ENCODE measurements at places on chromosomes 5 and 9.

DNA sequence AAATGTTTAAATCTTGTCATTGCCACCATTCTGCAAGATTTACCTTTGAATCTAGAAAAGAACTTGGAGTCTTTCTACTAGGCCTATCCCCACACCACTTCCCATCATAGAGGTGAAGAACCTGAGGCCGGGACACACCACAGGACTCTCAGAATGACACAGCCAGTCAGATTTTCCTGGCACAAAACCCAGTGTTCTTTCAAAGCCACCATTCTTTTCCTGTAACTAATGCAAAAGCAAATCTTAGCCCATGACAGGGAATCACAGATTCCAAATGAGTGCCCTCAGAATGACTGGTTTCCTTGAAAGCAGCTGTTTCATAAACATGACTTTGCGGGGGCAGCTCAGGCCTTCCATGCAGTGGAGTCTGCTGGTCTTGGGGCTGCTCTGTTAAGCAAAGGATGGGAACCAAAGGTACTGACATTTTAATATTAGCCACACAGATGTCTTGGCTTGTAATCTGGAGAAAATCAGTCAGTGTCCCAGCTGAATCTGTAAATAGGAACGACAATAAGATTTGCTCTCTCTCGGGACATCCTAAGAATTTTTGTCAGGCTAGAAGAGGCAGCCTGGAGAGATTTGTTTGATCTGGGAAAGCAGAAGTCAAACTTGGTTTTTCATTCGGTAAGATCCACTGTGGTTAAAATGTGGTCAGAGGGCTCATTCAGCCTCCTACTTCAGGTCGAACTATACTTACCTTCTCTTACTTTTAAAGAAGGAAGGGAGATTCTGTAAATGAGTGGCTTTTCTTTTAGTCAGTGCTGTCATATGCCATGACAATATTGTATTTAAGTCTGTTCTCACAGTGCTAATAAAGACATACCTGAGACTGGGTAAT is 115.1 kb downstream of the PALM2AKAP2 start:
- DNase-seq, result no peak

DNA sequence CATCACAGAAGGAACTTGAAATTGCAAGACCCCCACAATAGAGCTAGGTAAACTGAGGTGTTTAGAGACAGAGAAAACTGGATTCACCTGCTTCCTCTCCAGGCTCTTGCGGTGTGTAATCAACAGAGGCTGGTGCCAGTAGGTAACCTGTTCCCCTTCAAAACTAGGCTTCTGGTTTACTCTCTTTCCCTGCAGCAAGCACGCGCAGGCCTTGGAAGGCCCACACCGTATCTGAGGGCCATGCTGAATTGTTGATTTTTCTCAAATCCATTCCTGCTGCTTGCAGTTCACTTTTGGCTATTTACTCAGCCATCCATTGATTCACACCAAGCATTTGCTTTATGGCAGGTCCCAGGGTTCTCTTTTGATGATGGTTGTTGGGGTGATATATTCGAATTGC is 667 bp upstream of the FRRS1L start:
- no peak for DNase-seq

DNA sequence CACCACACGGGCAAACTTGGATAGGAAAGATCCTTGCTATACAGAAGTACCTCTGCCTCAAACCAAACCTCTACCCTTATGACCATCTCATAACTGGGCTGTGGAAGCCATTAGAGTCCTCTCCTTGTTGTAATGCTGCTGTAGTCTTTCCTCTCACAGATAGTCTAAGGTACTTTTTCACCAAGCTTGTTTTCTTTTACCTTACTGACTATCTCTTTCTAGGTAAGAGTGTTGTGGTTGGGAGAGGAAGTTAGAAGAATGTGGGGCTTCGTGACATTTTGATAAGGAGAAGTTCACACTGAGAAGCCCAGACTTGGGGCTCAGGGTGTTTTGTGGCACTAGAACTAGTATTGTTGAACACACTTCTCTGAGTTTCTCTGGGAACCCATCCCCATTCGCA is 8.9 kb downstream of the CFAP95 start:
- DNase-seq, result peak; percentile 30

GRCh38 chr5:16980983-16981382 is 44.9 kb upstream of the MYO10 start:
- no peak for DNase-seq

- no peak for DNase-seq
These were observed 41.2 kb downstream of the NSG2 start for GRCh38 chr5:174086751-174087150.

DNA sequence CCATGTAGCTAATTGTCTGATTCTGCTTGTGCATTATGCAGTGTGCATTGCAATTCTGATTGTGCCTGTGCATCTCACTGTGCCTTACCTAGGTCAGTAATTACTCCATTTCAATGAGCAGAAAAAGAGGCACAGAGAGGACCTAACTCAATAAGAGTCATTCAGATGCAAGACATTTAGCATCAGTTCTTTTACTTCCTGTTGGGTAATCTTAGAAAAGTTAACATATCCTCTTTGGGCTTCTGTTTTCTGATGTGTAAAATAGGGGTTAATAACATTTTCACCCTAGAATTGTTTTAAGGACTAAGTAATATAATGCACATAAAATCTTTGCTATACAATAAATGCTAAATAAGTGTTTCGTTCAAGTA is 7.0 kb upstream of the DCTN4 start:
- no peak for DNase-seq

DNA sequence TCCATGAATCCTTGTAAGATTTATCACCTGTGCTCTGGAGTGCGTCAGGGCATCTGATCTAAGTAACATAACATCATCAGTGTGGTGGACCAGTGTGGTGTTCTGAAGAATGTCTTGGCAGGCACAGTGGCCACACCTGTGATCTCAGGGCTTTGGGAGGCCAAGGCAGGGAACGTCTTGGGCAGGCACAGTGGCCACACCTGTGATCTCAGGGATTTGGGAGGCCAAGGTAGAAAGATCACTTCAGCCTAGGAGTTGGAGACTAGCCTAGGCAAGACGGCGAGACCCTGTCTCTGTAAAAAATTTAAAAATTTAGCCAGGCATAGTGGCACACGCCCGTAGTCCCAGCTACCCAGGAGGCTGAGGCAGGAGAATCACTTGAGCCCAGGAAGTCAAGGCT is 185.5 kb downstream of the CACNA1B start:
- no peak for DNase-seq

DNA sequence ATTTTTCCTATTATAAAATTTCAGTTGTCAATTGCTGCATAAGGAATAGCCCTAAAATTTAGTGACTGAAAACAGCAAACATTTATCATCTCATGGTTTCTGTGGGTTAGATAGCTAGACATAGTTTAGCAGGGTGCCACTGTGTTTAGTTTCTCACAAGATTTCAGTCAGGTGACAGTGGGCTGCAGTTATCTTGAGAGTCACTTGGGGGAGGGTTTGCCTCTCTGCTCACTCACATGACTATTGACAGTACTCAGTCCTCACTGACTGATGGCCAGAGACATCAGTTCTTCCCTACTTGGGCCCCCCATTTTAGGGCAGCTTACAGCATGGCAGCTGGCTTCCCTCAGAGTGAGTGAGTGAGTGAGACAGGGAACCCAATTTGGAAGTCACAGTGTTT is 42.0 kb downstream of the PBX3 start:
- no peak for DNase-seq

- peak; percentile 60 for DNase-seq
These were observed 35.0 kb downstream of the IPPK start for GRCh38 chr9:92634712-92635605.

DNA sequence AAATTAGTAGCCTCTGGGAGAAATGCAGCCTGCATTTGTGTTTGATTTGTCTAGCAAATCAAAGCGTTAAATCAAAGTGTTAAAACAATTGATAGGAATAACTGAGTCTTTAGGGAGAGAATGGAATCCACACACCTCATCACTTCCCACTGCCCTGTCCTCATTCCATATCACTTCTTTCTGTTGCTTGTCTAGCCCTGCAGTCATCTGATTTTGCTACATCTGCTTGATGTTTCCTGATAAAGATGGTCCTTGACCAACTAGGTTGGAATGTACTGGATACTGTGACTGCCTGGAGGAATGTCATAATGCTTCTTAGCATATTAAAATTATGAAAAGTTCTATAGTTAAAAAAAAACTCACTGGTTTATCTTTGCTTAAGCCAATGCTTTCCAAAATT is 119.9 kb downstream of the DOCK2 start:
- DNase-seq, result no peak

GRCh38 chr5:24235946-24236345 is 408.8 kb downstream of the CDH10 start:
- DNase-seq, result no peak

DNA sequence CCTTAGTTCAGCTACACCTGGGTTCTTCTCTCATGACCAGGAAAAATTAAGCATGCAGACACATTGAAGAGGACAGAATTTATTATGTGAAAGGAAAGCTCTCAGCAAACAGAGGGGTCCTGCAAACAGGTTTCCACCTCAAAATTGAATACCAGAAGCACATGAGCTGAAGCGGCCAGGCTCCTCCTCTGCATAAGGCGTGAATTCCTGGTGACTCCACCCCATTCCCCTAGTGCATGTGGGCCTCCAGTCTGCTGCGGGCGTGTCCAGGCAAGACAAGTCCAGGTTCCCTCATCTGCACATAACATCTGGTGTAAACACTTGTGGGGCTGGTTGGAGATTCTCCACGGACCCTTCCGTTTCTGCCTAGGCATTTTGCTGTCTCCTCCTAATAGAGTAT is 1156.4 kb downstream of the FOXD4L5 start:
- DNase-seq, result no peak

DNA sequence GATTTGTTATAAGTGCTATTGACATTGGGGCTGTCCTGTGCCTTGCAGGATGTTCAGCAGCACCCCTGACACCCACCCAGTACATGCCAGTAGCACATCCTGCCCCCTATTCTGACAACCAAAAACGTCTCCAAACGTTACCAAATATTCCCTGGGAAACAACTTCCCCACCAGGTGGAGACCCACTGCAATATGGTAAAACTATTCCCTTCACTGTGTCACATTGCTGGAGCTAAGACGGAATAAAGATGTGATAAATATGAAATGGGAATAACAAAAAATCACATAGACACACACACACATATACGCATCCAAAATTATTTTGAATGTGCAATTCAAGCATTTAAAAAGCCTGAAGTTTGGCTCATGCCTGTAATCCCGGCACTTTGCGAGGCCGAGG is 874.3 kb upstream of the DMAC1 start:
- DNase-seq, result no peak

GRCh38 chr9:95211028-95211427 is 106.5 kb downstream of the FANCC start:
- DNase-seq, result no peak

- DNase-seq, result no peak
These were observed 486.7 kb downstream of the RAB3C start for GRCh38 chr5:59069438-59070079.

DNA sequence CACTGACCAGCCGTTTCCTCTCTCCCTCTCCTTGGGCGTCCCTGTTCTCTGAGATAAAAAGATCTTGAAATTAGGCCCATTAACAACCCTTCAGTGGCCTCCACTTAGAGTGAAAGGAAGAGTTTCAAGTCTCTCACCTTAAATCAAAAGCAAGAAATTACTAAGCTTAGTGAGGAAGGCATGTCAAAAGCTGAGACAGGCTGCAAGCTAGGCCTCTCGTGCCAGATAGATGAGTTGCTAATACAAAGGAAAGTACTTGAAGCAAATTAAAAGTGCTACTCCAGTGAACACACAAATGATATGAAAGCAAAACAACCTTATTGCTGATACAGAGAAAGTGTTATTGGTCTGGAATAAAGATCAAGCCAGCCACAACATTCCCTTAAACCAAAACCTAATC is 331.3 kb upstream of the SEMA6A start:
- no peak for DNase-seq

DNA sequence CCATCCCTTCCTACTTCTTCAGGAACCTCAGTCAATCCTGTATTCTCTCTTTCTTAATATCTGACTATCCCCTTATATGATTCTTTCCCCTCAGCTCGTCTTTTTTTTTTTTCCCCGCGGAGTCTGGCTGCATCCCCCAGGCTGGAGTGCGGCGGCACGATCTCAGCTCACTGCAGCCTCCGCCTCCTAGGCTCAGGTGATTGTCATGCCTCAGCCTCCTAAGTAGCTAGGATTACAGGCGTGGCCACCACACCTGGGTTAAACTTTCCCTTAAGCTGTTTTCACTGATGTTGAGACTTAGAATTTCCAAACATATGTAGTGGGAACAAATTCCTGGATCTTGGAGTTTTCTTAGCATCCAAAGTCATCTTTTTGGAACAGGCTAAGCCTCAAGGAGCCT is 13.3 kb upstream of the RUSC2 start:
- no peak for DNase-seq

DNA sequence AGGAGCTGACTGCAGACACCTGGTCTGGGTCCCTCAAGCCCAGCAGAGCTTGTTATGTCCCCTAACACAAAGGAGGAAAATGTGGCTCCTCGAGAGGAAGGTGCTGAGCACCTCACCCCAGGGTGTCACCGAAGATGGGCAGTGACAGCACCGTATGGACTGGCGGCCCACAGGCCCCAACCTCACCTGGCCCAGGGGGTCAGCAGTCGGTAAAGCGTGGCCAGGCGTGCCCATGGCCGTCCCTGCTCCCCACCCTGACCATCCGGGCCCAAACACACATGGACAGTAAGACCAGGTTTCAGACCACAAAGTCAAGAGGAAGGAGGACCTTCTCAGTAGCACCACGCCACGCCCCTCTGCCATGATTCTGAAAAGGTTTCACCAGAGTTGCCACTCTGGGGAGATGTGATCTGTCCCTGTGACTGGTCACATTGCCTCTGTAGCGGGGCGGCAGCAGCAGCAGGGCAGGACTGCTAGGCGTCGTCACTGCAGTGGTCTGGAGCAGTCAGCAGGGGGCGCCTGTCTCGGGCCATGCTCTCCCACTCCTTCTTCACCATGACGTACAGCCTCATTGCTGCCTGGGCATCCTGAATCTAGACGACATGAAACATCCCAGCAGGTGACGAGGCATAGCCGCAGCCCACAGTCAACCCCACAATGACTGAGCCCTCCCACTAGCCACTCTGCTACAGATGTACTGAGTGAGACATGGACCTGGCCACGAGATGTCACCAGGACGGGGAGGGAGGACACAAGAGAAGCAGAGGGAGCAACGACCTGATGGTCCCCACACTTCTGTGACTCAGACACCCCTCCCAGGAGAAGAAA is 11.1 kb downstream of the REXO4 start:
- peak; percentile 82 for DNase-seq

DNA sequence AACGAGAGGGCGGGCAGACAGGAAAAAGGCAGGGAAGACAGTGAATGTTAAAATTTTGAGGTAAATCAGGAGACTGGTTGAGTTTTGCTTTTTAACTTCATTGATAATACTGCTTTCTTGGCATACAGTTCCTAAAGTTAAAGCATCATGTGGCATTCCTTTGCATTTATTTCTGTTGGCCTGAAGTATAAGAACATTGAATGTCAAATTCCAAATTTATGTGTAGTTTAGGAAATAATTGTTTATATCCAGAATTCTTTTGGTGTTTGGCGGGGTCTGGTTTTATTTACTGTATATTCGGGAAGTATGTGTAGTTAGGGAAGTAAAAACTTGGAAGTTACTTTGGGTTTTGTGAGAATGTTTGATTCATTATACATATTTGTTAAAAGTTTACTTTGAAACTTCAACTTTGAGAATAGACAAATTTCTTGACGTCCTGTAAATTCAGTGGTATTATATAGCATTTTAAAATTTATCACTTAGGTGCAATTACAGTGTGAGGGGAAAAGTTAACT is 83.2 kb downstream of the PTPDC1 start:
- no peak for DNase-seq

All from CD4-positive, alpha-beta T cell treated with Interleukin-4 for 1 hour (primary cell).